ENCODE measurements at places on chromosomes 1 and 21. TPM values are rescaled to one million over a fixed set of nuclear protein-coding genes. Genes with fewer than 3 reads are reported as not detected.

LMOD1 gene
- total RNA-seq = 36.3 TPM

MROH7 gene
- under 0.01 TPM for total RNA-seq

POFUT2 gene
- total RNA-seq = 34.2 TPM

SMCP gene
- total RNA-seq = 0.17 TPM

DNA sequence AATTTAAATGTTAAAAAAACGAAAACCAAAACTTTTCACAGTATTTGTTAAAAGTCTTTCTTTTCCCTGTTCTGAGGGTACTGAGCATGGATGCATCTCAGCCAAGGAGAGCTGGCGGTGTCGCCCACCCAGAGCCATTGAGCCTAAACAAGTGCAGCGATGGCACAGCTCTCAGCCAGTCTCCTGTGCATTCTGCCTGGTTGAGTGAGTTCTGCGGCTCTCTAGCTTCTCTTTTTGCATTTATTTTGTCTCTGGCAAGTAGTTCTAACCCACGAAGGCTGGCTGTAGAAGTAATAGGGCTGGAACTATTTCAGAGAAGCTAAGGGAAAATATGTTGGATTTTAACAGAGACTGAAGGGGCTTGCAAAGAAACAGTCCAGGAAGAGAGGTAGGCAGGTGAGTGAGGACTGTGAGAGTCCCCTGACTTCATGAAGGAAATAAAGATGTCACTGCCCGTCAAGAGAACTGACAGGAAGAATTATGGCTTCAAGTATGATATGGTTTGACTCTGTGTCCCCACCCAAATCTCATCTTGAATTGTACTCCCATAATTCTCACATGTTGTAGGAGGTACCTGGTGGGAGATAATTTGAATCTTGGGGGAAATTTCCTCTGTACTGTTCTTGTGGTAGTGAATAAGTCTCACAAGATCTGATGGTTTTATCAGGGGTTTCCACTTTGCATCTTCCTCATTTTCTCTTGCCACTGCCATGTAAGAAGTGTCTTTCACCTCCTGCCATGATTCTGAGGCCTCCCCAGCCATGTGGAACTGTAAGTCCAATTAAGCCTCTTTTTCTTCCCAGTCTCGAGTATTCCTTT, 35.7 kb upstream of the LIN9 start:
- no peak overlapping the region for H3K4me3 ChIP-seq
- H3K27ac ChIP-seq = no peak overlapping the region
- H3K27me3 ChIP-seq = no peaks in the 10 kb centered on the region
- no peaks in the 10 kb centered on the region for H3K4me1 ChIP-seq
- no peak for DNase-seq

GRCh38 chr21:32270748-32271147, 8.1 kb downstream of the MIS18A start:
- no peaks in the 10 kb centered on the region for H3K4me1 ChIP-seq
- H3K27me3 ChIP-seq = no peaks in the 10 kb centered on the region
- no peak overlapping the region for H3K4me3 ChIP-seq
- no peak for DNase-seq
- no peak overlapping the region for H3K27ac ChIP-seq
- peaks cover 2% of the 10 kb centered on the region for H3K36me3 ChIP-seq

All from fibroblast of lung (primary cell).